ENCODE measurements at places on chromosomes 3 and 15.

- DNase-seq = no peak
Measured at GRCh38 chr3:100496711-100497261, 4.4 kb downstream of the TMEM45A start.

- DNase-seq = peak; percentile 44
Measured at GRCh38 chr3:184380185-184380626, 352 bp downstream of the CHRD start.

DNA sequence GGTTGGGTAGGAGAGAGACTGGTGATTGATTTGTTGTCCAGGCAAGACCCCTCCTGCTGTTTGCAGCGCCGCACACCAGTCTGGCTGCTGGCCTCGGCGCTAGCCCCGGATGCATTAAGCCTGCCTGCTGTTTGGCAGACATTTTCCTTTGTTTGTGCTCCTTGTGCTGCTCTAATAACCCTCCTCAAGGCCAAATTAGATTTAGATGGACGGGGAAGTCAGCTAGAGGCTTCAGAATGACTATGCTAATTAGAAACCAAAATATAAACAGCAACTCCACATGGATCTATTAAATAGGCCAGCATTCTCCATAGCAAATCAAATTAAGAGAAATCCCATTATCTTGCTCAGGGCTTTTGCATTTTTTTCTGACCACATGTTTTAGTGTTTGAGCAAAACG lies 445.2 kb downstream of the SQOR start:
- DNase-seq = no peak

DNA sequence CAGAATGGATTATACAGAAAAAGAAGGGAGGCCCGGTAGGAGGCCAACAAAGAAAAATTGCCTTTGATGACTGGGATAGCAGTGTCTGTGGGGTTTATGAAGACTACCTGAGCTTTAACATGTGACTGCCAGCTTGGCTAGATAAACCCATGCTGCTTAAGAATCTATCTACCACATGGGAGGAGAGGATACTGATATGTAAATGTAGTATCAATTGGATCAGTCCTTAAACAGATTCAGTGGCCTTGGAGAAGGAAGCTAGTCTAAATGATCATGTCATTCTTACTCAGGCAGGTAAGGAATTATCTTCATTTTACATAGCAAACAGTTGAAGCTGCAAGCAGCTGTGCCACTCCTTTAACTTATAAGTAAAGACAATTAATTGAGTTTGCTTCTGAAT lies 50.0 kb upstream of the SYNPR start:
- no peak for DNase-seq

GRCh38 chr3:114994554-114995341 lies 152.3 kb downstream of the ZBTB20 start:
- DNase-seq = no peak

DNA sequence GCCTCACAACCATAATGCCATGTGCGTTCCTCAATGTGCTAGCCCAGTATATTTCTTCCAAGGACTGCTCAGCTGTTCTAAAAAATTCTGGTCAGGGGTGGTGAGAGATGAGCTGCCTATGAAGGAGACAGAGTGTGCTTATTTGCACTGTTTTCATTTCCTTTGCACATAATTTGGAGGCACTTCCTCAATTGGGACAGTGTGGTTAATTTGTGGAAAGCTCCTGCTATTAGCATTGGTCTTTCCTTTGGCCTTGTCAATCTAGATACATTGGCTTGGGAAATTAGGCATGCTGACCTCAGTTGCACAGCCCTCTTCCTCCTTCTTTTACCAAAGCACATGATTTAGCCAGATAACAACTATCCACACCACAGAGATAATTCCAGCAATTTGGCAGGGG lies 9.4 kb downstream of the FAM81A start:
- DNase-seq = no peak

GRCh38 chr3:128050597-128050996 lies 1.6 kb upstream of the SEC61A1 start:
- no peak for DNase-seq

- DNase-seq = no peak
Measured at GRCh38 chr3:42292009-42292408, 26.0 kb upstream of the CCK start.

DNA sequence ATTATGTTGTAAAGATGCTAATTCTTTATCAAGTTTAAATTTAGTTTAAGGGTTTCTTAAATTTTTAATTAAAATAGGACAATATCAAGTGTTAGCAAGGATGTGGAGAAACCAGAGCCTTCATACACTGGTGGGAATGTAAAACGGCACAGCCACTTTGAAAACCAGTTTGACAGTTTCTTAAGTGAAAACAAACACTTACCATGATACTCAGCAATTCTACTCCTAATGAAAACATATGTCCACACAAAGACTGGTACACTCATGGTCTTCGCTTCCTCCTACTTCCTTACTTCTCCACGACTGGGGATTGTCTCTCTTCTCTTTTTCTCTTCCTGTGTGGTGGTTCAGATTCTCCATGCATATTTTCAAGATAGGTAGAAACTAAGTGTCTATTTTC lies 9.2 kb downstream of the SKIC8 start:
- no peak for DNase-seq

DNA sequence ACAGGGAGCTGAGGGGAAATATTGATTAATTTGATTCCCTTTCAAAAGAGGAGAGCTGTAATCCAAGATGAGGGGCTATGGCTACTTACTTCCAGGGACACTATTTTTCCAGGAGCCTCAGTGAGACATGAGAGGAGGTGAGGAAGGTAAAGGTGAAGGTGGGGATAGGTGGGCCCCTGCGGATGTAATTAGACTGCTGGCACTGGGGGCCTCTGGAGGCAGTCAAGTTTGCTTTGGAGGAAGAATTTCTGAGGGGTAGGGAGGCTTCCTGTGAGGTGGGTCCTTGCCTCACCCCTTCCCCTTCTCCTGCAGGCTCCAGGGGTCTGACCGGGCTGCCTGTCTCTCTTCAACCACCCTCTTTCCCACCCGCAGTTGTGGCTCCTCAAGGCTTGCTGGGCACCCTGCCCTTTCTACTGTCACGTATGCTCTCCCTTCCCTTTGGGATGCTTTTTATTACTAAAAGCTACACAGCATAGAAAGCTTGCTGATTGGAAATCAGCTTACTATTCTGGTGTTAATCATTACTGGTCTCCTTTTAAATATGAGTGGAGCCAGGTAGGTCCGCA lies 22.5 kb downstream of the GASK1A start:
- DNase-seq = no peak

GRCh38 chr15:39543651-39544050 lies 37.2 kb upstream of the THBS1 start:
- no peak for DNase-seq

GRCh38 chr3:71309342-71309741 lies 274.2 kb downstream of the FOXP1 start:
- DNase-seq = no peak

DNA sequence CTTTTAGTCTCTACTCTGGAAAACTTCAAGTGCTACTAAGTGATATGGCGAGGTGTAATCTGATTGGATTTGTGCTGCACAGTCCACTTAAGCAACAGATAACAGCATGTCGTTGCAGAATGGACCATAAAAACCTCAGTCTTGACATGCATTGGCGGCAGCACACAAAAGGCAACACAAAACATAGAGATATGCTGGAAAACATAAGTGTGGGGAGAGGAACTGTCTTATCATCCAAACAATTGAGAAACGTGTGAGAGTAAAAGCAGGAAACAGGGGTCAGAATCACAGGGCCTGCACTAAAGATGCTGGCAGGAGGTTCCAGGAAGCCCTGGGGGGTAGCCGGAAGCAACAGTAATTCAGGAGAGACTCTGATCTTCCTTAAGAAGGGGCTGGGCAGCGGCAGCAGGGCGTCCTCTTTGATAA lies 82.1 kb downstream of the CGNL1 start:
- no peak for DNase-seq

- DNase-seq = no peak
Measured at GRCh38 chr15:101201411-101202174, 50.3 kb downstream of the CHSY1 start.

- DNase-seq = no peak
Measured at GRCh38 chr15:80473286-80474223, 69.4 kb downstream of the ARNT2 start.

DNA sequence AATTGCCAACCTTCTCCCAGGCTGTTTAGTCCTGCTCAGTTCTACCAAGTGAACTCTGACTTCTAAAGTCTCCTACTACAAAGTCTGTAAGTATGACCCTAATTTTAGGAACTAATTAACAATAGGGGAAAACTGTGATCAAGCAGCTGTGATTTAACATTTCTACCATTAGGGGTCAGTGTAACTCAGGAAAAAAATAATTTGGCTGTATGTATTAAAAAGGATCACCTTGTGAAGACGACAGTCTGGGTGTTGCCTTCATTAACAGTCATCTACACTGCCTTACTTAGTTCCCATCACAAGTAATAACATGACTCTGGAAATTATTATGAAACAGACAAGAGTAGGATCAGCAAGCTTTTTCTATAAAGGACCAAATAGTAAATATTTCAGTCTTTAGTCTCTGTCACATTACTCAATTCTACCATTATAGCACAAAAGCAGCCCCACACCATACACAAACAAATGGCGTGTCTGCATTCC lies 4.2 kb upstream of the NPHP3 start:
- no peak for DNase-seq

GRCh38 chr3:121976727-121977126 lies 45.3 kb downstream of the ILDR1 start:
- DNase-seq = no peak

- DNase-seq = no peak
Measured at GRCh38 chr15:91863621-91864255, 10.2 kb downstream of the SLCO3A1 start.

GRCh38 chr15:63505842-63506222 lies 1.4 kb downstream of the USP3 start:
- no peak for DNase-seq

DNA sequence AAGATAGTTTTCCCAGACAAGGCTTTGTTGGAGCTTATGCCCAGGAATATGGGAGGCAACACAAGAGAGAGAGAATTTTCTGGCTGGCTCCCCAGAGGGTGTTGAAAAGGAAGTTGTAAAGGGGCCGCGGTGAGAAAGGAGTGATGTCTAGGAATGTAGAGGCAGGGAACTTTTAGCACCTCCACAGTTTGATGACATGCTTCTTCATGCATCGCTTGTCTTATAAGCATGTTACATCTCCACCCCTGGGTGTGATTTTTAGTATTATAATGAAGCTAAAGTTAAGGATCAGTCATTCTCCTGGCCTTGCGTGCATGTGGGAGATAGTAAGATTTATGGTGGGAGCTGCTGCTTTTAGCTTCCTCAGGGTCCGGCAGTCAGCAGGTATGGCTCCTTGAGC lies 32.8 kb upstream of the TF start:
- no peak for DNase-seq

DNA sequence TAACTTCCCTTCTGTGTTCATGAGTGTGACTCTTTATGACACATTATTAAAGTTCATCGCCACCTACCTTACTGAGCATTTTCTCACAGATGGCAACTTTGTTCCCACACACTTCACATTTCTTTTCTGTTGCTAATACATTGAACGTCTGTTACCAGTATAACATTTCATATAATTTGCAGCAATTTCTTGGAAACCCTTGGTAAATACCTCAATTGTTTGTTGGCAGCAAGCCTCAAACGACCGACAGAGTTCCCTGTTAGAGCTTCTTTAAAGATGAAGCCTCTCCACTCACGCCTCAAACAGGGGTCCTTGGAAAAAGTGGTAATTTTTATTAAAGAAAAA lies 3.2 kb upstream of the CHSY1 start:
- no peak for DNase-seq

GRCh38 chr15:92869263-92869940 lies 30.7 kb upstream of the CHD2 start:
- DNase-seq = no peak

DNA sequence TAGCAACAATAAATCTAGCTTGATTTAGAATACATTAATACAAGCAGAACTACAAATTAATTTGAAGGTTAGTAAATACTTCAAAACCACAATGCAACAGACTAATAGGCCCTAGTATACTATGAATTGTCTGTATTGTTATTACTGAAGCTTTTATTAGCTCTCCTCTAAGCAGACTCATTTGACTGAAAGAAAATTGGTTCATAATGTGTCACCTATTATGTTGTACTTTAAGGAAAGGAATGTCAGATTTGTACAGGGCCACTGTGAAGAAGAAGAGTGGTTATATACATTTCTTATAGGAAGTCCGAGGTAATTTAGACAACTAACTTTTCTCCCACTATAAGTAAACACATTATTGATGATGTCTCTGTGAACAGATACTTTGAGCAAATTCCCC lies 954.5 kb downstream of the ZPLD1 start:
- DNase-seq = no peak

DNA sequence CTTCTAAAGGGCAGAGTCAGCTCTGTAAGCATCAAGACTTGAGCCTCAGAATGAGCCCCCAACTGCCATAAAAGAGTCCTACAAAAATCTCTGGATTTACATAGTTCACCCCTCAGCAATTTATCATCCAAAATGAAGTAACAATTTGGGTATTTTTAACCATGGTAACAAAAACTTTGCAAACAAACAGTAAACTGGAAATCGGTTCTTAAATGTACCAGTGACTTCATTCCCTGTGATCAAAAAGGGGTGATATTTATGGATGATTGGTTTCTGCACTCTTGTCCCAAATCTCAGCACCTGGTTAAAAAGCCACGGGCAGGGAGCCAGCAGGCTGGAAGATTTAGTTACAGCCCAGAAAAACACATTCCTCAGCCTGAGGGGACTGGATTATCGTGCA lies 73.6 kb downstream of the TFG start:
- DNase-seq = no peak

DNA sequence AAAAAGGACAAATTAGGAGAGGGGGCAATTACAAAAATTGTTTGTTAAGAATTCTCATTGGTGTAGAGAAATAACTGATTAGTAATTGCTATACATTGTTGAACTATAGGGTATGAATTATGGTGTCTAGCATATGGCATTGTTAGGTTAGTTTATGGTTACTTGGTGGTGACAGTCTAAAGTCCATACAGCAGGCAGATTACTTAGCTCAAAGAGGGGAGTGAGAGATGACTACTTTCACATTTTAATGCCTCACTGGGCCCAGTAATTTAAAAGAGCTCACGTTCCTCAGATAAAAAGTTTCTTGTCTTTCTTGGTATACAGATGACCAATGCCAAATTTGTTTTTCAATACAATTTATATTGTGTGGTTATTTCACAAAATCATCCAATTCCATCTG lies 112.4 kb upstream of the NEDD4 start:
- DNase-seq = no peak

- DNase-seq = no peak
Measured at GRCh38 chr15:39491115-39491885, 89.6 kb upstream of the THBS1 start.

GRCh38 chr3:171328419-171329082 lies 131.7 kb downstream of the TNIK start:
- DNase-seq = peak; percentile 31

DNA sequence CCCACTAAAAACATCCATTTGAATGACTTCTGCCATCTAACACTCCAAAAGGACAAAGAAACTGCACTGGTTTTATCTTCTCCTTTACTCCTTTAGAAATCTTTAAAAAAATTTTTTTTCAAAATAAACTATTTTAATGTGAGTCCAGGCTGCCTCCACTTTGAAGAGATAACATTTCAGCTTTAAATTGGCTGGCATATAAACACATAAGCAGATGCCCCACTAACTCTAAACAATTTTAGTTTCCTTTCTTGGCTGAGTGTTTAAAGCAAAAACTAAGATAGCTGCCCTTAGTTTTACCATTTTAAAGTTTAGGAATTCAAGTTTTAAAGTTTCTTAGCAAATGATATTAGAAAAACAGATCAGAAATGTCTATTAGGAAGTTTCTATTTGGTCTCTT lies 39.9 kb downstream of the PDZRN3 start:
- DNase-seq = no peak

GRCh38 chr3:165797551-165797950 lies 39.7 kb downstream of the BCHE start:
- DNase-seq = no peak

GRCh38 chr15:57947781-57948180 lies 117.7 kb downstream of the ALDH1A2 start:
- DNase-seq = no peak
